Stimulated activated CD4-positive, alpha-beta T cell treated with anti-CD3 and anti-CD28 coated beads, Interleukin-2, amount 100 ng/mL, for 24 hours (primary cell): ENCODE measurements at places on chromosomes 12 and 14.

- no peak for DNase-seq
These were observed 864.2 kb upstream of the MGAT4C start for GRCh38 chr12:87120440-87120839.

GRCh38 chr12:89514751-89515150, 9.8 kb downstream of the GALNT4 start:
- DNase-seq, result no peak

DNA sequence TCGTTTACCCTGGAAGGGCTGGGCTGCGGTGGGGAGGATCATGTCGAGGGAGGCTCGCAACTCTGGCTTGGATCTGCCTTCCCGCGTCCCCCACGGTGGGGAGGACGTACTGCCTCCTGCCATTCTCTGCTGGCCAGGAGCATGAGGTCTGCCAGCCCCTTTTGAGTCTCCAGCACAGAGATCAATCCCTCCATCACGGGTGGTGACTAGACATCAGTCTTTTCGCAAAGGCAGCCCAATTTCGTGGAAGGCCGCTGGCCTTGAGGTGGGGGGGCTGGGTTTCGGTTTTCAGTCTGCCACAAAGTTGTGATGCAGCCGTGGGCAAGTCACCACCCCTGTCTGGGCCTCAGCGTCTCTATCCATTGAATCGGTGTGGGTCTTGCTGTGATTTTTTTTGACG, 62.2 kb downstream of the PRMT8 start:
- no peak for DNase-seq

DNA sequence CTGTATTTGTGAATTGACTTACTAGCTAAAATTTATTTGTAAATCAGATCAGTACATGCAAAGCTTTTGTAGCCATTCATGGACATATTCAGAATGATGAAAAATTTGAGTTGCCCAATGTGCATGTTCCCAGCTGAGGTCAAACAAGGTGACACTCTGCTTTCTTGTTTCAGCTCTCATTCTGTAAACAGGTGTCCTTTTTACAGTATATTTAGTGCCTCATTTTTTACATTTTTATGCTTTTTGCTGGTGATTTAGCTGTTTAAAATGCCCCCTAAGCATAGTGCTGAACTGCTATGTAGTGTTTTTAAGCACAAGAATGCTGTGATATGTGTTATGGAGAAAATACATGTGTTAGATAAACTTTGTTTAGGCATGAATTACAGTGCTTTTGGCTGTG, 76.3 kb downstream of the MIA2 start:
- no peak for DNase-seq
